Heart right ventricle (tissue), 16 donors: ENCODE measurements at places on chromosomes 13 and 19.

DNA sequence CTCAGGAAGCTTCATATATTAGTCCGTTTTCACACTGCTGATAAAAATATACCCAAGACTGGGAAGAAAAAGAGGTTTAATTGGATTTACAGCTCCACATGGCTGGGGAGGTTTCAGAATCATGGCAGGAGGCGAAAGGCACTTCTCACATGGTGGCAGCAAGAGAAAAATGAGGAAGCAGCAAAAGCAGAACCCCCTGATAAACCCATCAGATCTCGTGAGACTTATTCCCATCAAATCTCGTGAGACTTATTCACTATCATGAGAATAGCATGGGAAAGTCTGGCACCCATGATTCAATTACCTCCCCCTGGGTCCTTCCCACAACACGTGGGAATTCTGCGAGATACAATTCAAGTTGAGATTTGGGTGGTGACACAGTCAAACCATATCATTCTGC, 23.1 kb downstream of the FLT3 start:
- no peak for DNase-seq

- DNase-seq, result no peak
These were observed 316.3 kb upstream of the KLF12 start for GRCh38 chr13:74450525-74450845.

DNA sequence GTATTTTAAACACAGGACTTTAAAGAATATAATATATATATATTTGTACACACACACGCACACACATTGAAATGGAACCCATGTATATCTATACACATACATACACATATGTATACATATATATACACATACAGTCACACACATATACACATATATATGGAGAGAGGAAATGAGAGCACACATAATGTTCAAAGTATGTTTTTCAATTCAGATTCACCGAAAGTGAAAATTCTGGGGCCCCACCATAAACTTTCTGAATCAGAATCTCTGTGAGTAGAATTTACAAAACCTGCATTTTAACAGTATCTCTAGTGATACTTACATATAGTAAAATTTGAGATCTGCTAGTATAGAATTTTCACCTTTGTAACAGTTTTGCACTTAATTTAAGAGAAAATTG, 60.4 kb upstream of the OBI1 start:
- DNase-seq, result no peak

- no peak for DNase-seq
These were observed 7.4 kb downstream of the SNRNP70 start for GRCh38 chr19:49092686-49093085.

DNA sequence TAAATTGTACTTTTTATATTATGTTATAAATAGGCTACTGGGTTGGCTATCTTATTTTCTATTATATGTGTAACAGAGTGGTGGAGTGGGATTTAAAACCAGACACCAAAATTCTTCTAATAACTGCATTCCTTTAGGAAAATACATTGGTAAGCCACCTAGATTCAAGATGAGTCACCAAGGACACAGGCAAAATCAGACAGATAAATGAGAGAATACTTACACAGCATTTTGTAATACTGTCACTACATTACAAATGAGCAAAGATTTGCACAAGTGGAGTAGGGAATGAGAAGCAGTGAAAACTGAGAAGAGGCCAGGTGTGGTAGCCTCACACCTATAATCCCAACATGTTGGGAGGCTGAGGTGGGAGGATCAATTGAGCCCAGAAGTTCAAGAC, 6.2 kb upstream of the SPART start:
- no peak for DNase-seq

DNA sequence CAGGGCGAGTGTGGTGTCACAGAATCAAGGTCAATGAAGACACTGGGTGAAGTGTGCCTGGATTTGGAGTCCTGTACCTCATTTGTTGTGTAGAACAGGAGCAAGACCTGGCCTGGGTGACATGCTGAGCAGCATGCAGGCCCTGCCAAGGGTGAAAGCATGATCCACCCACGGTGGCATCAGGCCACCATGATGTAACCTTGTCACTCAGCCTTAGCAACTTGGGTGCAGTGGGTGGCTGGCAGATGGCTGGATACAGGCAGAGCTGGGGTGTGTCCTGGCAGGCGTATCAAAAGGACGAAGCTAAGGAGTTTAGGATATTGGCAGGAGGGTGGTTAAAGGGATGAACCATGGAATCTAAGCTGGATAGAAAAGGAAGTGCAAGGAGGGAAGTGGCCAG, 10.3 kb downstream of the THSD1 start:
- no peak for DNase-seq
